Epithelial cell of alveolus of lung (primary cell): ENCODE measurements at places on chromosomes 12 and 14. TPM values are rescaled to one million over a fixed set of nuclear protein-coding genes. Genes with fewer than 3 reads are reported as not detected.

The RAB15 gene
- 2.1 and 3.6 TPM in 2 replicates for total RNA-seq

The COX8C gene
- not detected in 2 replicates for total RNA-seq

The MYF6 gene
- under 0.01 and 0.80 TPM in 2 replicates for total RNA-seq

The ACSS3 gene
- 6.9 and 10.1 TPM in 2 replicates for total RNA-seq

The RTN1 gene
- total RNA-seq = 0.08 and 2.6 TPM in 2 replicates

The PRKAB1 gene
- total RNA-seq = 11.2 and 23.6 TPM in 2 replicates

The ADCY6 gene
- total RNA-seq = 15.8 and 42.2 TPM in 2 replicates

The LRP1-AS gene
- not detected in 2 replicates for total RNA-seq

The NRXN3 gene
- under 0.01 and 1.8 TPM in 2 replicates for total RNA-seq

The DPPA3 gene
- not detected in 2 replicates for total RNA-seq

The NUAK1 gene
- 5.0 and 23.8 TPM in 2 replicates for total RNA-seq

The BDKRB1 gene
- total RNA-seq = 4.8 and 53.3 TPM in 2 replicates

The B3GNT4 gene
- 0.16 and 1.4 TPM in 2 replicates for total RNA-seq

The ALDH2 gene
- total RNA-seq = 70.2 and 140 TPM in 2 replicates

The WSCD2 gene
- not detected in 2 replicates for total RNA-seq

The RAD9B gene
- 0.32 and 0.39 TPM in 2 replicates for total RNA-seq

The MORN3 gene
- under 0.01 and 1.6 TPM in 2 replicates for total RNA-seq

The PLEKHG7 gene
- total RNA-seq = 0.13 TPM in 1 of 2 replicates, not detected in the other
